ENCODE measurements at places on chromosomes 4 and X.

DNA sequence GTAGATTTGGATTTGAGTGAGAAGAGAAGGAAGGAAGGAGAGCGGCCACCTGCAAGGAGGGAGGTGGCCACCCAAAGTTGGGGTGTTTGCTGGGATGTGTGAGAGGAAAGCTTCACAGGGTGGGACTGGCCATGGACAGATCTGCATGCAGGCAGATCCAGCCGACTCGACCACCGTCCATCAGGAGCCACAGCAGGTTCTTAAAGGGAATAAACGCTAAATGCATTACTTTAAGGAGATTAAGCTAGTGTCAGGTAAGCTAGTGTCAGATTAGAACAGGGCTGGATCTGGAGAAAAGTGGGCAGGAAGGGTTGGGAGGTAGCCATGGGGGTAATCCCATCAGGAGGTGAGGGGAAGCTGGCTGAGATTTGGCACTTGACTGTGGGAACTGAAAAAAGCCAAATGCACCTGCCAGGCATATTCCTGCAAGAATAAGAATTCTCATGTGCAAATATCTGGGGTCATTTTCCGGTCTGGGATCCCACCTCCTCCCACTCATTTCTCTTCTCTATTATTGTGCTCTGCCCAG is 79.6 kb downstream of the MGST2 start:
- no peak for DNase-seq

DNA sequence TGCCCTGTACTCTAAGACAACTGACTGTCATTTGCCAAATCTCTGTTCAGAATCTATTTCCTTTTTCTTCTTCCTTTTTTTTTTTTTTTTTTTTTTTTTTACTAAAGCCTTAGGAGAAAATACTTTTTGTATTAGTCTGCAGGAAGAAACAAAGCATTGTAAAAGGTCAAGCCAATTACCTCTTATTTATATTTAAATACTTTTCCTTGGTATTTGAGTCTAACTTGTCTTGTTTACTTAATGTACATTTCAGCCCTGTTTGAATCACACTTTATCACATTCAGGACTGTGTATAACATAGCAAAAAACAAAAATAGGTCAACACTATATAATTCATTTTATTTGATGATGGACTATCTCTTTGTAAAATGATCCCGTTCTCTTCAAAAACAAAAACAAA is 262.2 kb downstream of the RPA4 start:
- no peak for DNase-seq

DNA sequence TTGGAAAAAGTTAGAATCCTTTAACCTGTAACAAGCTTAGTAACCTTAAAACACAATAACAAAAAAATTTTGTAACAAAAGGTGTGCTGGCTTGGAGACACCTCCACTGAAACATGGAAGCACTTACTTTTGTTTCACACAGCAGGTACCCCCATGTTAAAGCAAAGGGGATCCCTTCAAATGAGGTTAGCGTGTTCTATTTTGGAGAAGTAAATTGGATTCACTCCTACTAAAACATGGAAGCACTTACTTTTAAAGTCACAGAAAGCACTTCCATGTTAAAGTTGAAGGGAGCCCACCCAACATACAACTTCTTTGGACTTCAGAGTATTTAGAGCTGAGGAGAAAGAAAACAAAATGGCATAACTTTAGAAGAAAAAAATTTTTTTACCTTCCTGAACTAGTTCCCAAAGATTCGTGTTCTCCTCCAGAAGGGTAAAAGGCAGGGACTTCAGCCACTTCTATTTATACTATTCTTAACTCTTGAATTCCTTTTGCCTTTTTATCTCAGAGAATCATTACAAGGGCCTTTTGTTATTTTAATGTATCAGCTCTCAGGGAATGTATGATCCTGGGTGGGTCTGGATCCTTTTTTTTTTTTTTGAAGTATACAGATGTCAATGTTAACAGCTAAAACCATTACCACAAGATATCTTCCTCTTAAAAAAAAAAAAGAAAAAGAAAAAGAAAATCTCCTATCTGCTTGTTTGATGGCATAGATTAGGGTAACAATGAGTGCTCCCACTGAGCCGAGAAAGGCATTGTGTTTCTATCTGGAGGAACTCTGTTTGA is 11.5 kb downstream of the LARP7 start:
- DNase-seq, result no peak

DNA sequence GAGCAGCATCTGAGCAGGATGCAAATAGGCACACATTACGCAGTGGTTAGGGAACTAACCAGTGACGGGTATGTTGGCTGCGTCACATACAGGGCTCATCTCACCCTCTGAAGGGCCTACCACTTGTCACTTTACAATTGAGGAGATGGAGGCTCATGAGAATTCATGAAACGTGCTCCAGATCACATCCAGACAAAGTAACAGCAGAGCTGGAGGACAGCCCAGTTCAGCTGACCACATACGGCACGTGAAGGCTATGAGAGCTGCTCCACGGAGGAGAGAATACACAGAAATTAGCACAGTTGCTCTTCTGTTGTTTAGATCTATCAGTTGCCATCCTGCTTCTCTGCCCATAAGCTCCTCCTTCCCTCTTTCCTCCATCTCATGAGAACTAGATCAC is 78.4 kb downstream of the FAM9B start:
- no peak for DNase-seq

DNA sequence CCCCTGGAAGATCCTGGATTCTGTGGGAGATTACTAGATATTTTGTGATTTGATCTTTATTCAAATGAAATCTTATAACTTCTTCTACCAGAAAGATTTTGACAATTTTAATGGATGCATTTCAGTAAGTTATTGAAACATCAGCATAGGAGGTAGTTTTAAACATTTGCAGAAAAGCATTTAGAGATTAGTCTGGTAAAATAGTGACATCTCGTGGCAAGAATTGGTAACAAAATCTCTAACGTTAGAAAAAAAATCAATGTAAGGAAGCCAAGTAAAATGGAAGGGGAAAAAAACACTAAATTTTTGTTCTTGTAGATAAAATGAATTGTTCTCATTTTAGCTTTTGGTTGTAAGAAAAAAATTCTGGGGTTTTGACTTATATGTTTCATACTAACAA is 73.3 kb downstream of the TASL start:
- DNase-seq, result no peak

DNA sequence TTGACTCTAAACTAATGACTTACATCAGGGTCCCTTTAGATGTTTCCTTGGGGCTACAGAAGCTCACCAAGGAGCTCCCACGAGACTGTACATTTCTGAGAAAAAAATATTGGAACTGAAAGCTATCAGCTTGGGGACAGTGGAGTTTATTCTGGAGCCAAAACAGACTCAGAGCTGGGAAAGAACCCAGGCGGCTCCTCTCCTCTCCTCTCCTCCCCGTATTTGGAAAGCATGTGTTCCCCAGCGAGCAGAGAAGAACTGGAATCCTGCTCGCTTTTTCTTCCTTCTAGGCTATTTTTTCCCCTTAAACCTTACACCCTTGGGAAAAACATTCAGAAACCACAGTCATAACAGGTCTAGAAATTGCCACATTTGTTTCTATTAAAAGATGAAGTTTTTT is 4.3 kb upstream of the MAP7D3 start:
- no peak for DNase-seq

- peak; percentile 75 for DNase-seq
These were observed 233.9 kb downstream of the CHIC2 start for GRCh38 chr4:53830511-53830910.

DNA sequence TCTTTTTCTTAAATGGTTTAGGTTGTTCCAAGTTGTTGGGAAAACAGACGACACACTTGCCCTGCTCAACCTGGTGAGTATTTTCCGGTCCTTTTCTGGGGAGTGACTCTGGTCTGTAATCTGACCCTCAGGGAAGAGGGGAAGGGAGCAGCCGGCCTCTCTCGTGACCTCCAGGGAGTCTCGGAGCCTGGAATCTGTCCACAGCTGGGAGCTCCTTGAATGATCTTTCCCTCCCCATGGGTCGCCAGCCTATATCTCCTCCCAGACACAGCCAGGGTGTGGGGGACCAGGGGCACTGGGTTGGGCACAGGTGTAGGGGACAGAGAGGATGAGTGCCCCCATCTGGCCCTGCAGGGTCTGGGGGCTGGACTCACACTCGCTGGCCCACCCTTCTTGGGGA is 18.9 kb downstream of the TMEM175 start:
- no peak for DNase-seq

- peak; percentile 50 for DNase-seq
These were observed 7.1 kb upstream of the ELF2 start for GRCh38 chr4:139184129-139184528.

DNA sequence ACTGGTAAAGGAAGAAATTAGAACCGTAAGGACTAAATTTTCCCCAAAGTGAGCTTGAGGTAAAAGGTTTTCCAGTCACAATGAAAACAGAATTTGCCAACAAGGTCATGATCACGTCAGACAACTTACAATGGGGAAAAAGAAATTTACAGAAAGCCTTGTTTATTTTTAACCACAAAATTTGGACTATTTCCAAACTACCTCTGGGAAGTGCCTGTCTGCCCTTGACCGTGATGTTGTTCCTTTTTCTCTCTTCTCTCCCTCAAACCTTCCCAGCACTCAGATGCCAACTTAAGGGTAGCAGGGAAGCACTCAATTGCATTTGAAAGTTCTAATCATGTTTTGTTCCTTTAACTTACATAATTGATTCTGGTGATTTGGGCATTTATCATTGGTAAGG is 32.5 kb downstream of the MEPE start:
- no peak for DNase-seq

- peak; percentile 63 for DNase-seq
These were observed 45.0 kb upstream of the STOX2 start for GRCh38 chr4:183860119-183860518.

- DNase-seq, result no peak
These were observed 35.9 kb downstream of the HMX1 start for GRCh38 chr4:8835521-8836365.

DNA sequence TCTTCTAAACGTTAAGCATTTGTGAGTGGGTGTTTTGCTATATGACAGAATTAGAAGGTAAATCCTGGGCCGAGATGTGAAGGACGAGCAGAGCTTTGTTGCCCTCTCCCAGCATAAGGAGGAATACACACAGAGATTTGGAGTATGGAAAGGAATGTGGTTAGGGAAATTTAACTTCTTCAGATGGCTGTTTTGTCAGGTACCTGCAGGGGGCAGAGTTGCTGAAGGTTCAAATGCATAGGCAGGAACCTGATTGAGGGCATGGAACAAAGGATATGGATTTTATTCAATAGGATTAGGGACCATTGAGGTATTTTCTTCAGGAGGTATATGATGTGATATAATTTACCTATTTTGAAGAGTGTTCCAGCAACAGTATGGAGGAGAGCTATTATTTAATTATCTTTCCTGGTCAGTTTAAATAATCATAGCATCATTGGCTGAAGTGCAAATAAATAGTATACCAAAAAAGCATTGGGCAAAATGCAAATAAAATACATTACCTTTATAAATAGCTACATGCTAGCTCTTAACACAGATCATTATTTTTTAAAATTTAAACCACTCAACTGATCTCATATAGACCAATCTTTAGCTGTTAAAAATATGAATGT is 143.6 kb downstream of the SLIT2 start:
- no peak for DNase-seq

DNA sequence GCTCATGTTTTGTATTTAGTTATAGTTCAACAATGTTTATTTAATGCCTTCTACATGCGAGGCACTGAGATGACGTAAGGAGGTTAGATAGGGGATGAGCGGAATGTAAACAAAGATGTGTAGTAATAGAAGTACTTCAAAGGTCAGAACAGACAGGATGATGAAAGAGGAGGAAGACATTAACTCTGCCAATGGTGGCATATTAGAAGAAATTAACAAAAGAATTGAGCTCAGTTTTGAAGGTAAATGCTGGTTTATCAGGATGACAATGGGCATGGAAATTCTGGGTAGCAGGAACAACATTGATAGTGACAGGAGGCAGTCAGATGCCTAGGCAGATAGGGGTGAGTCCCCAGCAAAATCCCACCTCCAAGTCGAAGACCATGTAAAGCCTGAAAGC is 62.3 kb upstream of the PGRMC2 start:
- DNase-seq, result peak; percentile 29

- DNase-seq, result no peak
These were observed 1.1 kb downstream of the ZNF141 start for GRCh38 chr4:338759-339097.

GRCh38 chr4:61309616-61310015 is 109.5 kb downstream of the ADGRL3 start:
- no peak for DNase-seq

DNA sequence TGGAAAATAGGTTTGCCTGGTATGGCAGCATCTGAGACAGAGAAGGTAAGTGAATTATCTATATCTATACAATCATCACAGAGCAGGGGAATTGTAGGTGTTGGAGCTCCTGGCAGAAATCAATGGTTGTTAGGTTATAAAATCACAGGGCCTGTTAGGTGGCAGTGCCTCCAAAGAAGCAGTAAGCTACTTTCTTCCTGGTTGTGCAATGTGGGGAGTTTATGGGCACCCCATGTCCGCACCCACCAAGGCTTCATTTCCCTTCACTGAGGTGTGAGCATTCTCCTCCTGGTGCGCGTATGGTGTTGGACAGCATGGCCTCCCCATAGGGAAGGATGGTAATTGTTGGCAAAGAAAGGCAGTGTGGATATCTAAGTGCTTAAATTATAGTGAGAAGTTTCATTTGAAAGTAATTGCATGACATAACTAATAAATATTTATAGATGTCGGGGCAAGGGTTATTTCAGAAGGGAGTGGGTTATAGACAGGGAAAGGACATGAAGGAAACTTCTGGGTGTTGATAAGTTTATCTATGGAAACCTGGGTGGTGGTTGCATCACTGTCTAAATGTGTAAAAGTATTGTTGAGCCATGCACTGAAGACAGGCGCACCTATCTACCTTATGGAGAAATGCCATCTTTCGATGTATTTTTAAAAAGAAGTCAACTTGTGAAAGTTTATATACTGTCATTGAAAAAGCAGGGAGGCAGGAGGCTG is 153.7 kb downstream of the FRAS1 start:
- no peak for DNase-seq

GRCh38 chr4:97774347-97774989 is 368.8 kb downstream of the STPG2 start:
- DNase-seq, result no peak

- no peak for DNase-seq
These were observed 382.8 kb upstream of the CTSO start for GRCh38 chr4:156336511-156336910.

- DNase-seq, result peak; percentile 35
These were observed 90.6 kb downstream of the SORCS2 start for GRCh38 chr4:7282786-7283440.

DNA sequence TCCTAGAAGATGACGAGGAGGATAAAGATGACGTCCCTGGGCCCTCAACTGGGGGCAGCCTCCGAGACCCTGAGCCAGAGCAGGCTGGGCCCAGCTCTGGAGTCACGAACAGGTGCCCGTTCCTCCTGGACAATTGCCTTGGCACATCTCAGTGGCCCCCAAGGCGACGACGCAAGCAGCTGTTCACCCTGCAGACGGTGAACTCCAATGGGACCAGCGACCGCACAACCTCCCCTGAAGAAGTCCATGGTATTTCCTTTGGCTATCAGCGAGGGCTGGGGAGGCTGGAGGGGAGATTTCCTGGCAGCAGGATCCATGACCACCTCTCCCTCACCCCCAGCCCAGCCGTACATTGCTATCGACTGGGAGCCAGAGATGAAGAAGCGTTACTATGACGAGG is 11.9 kb downstream of the USP11 start:
- no peak for DNase-seq

- no peak for DNase-seq
These were observed 11.8 kb downstream of the KIF4A start for GRCh38 chrX:70301716-70302115.
